ENCODE measurements at places on chromosomes 2 and 18.

- no peak for DNase-seq
Measured at GRCh38 chr2:32360416-32360815, 3.6 kb downstream of the BIRC6 start.

DNA sequence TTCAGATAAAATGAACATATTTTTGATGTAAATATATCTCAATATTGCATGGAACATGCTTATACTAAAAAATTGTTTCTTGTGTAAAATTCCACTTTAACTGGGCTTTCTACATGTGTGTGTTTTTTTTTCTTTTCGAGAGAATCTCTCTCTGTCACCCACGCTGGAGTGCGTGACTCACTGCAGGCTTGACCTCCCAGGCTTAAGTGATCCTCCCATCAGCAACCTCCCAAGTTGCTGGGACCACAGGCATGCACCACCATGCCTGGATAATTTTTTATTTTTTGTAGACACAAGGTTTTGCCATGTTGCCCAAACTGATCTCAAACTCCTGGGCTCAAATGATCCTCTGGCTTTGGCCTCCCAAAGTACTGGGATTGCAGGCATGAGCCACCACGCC lies 254.6 kb downstream of the LOXHD1 start:
- DNase-seq = peak; percentile 73

DNA sequence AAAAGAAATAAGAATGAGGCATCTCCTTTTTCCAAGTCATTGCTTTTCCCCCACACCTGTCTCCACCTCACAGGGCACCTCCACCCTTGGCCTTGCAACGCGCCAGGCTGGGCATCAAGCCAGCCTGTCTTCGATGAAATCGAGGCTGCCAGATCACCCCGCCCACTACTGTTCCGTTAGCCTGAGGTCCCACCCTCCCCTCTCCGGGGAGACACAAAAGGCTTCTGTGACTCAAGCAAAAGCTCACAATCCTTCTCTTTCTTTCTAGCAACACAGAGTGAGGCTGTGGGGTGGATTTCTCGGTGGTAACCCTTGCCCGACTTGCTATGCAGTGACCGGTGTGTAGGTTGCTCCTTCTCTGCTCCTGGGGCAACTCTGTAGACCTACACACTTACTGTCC lies 9.9 kb downstream of the TNP1 start:
- DNase-seq = no peak

- no peak for DNase-seq
Measured at GRCh38 chr2:113230531-113230930, 48.2 kb downstream of the PAX8 start.

DNA sequence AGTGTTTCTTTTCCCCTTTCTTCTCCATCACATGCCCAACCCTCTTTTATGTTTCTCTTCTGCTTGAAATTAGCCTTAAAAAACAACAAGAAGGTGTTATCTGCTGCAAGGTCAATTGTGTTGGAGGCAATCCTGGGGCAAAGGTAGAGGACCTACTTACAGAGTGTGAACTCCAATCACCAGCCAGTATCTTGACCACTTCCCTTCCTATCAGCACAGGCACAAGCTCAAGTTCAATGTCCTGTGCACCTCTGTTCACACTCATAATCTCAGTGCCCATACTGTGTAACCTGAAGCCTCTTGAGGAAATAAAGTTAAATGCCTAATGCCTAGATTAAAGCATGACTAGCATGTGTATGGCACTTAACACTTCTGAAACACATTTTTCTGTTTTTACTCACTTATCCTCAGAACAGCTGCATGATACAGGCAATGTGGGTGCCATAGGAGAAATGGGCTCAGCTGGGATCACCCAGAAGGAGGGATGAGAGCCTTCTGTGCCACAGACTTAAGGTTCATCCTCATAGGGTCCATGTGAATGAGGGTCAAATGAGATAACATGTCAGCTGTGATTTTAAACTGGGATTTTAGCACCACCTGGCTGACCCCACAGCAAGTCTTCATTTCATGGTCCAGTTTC lies 701.5 kb downstream of the BCL11A start:
- no peak for DNase-seq

GRCh38 chr2:202129841-202130240 lies 56.8 kb downstream of the KIAA2012 start:
- DNase-seq = no peak

DNA sequence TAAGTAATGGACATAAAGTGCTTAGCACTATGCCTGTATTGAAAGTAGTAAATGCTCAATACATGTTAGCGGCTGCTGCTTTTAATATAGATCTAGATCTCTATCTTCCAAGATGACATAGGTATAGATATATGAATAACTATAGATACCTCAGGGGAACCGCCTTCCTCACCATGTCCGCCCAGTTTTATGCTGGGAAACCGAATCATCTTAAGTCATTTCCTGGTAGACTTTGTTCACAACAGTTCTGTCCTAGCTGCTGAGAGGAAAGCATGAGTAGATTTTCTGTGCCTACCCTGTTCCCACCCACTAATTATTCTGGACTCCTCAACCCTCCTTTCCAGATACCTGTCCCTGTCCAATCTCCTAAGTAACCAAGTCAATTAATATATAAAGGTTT lies 21.6 kb upstream of the ITM2C start:
- DNase-seq = no peak

DNA sequence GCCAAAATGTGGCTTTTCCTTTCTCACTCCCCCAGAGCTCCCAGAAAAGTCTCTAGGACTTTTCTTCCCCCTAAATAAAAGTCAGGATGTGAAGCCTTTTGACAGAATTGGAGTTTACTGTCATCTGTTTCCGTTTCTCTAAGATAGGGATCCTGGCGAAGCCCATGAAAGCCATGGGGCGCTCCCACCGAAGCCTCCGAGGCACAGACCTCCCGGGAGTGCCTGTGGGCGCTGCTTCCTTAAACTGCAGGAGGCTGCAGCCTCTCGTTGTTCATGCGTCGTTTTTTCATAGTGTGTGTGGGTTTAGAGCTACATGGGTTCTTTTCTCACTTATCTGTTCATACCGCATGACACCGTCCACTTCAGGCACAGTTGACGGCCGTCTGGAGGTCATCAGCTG lies 56.8 kb downstream of the ASAP2 start:
- peak; percentile 39 for DNase-seq

GRCh38 chr2:162277381-162277780 lies 34.1 kb upstream of the FAP start:
- DNase-seq = no peak

DNA sequence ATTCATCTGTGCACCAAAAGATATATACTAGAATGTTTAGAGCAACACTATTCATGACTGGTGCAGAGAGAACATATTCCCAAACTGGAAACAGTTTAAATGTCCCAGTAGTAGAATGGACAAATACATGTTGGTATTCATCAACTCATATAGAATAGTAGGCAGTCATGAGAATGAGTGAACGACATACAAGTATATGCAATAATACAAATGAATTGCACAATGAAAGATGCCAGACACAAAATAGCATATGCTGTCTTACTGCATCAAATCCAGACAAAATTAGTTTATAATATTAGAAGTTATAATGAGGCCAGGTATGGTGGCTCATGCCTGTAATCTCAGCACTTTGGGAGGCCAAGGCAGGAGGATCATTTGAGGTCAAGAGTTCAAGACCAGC lies 8.3 kb upstream of the PRKAG3 start:
- no peak for DNase-seq

DNA sequence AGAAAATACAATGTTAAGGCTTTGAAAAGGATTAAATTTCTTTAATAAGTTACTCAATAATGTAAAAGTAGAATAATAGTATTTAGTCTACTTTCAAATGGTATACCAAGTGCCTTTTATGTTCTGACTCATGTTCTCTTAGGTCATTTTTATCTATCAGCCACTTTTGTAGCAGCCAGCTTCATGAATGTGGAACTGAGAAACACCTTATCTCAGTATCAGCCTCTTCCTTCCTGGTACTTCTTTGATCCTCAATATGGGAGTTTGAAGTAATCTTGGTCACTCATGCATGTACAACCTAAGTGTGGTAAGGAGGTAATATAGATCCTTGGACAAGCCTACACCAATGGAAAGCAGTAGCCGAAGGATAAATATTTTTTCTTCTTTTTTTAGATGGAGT lies 180.4 kb upstream of the NRXN1 start:
- DNase-seq = no peak

- DNase-seq = no peak
Measured at GRCh38 chr2:6750411-6751158, 115.1 kb downstream of the CMPK2 start.

DNA sequence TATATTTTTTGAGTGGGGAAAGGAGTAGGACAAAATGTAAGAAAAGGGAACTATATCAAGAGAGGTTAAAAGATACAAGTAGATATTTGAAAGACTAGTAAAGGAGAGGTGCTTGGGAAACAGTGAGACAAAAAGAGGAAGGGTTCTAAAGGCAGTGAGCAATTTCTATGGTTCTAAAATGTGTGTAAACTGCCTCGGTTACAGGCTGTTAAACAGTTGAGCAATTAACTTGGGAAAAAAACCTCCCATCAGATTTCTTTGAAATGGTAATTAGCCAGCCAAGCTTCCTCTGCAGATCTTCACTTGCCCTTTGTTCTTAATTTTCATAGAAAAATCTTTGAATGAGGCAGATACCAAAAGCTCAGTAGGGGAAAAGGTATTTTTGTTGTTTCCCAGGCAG lies 238.7 kb upstream of the KCNH7 start:
- no peak for DNase-seq

DNA sequence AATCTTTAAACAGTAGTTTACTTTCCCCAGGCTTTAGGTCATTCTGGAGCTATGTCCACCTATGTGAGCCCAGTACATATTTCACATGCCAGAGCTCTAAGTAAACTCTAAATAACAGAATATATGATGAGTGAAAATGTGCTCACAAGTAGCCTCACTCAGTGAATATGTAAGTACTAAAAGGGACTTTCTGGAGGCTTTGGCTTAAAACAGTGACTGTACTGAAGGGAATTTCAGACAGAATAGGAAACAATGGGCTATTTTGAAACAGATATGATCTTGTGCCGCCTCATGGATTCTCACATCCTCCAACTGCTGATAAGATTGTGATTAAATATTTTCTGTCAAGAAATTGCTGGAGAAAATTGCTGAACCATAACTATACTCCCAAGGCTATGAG lies 747.9 kb downstream of the SOCS6 start:
- no peak for DNase-seq

GRCh38 chr2:216345846-216346245 lies 26.4 kb downstream of the MARCHF4 start:
- peak; percentile 61 for DNase-seq

- no peak for DNase-seq
Measured at GRCh38 chr2:119660343-119660658, 18.7 kb upstream of the TMEM177 start.

DNA sequence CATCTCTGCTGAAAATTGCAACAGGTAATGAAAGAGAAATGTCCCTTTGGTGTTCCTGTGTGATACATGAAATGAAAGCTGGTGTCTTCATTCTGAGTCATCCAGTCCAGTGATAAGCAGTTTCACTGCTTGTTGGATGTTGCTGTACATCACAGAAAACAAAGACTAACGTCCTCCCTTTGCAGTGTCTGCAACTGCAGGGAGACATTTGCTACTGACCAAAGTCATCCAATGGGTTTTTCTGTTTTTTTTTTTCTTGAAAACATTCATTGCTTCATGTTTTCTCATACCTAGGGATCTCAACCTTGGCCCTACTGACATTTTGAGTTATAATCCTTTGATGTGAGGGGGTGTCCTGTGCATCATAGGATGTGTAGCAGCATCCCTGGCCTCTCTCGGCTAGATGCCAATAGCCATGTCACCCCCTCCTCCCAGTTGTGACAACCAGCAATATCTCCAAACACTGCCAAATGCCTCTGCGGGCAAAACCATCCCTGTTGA lies 63.6 kb upstream of the FZD5 start:
- DNase-seq = no peak

DNA sequence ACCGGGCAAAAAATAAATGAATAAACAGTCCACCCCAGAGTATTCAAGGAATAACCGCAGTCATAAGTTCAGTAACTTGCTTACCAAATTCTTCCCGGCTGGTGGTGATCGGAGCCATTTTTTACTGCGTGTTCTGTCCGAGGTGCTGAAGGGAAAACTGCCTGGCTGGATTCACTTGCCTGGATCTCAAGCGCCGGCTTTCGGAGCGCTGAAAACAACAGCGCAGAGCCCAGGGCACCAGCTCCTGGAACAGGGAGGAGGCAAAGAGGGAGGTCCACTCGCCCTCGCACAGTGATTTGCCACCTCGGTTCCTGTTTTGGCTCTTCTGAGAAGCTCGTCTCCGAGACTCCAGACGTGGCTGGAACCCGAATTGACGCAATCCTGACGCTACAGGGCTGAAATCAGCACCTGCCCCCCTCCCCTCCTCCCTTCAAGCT lies at the start of gene SYT4:
SYT4 (minus strand) TSS at position 327 of the 437 bp plus-strand sequence; CDS start at position 118, 209 bp downstream.
- peak; percentile 92 for DNase-seq

- DNase-seq = peak; percentile 50
Measured at GRCh38 chr2:3643371-3644245, 14.4 kb upstream of the ALLC start.

DNA sequence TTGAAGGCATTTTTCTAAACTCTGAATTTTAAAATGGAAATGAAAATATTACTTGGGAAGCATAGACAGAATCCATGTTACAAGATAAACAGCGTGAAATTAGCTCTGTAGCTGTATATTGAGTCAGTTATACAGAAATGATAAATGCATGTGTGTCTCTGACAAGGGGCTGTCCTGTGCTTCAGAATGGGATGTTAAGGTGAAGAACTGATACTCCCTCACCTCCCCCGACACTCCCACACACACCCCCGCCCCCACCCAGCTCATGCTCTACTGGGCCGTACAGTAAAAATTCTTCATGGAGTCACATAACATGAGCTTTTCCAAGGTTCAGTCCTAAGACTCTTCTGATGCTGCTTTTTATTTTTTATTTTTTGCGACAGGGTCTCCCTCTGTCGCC lies 869 bp upstream of the THUMPD2 start:
- DNase-seq = no peak

GRCh38 chr2:42926434-42927333 lies 134.3 kb upstream of the HAAO start:
- no peak for DNase-seq

- DNase-seq = no peak
Measured at GRCh38 chr2:27854229-27854862, 35.8 kb downstream of the RBKS start.

- DNase-seq = no peak
Measured at GRCh38 chr2:206784559-206785353, 19.4 kb downstream of the FASTKD2 start.

GRCh38 chr2:40041422-40042382 lies 262.6 kb upstream of the THUMPD2 start:
- DNase-seq = no peak

GRCh38 chr2:133651861-133652260 lies 83.6 kb upstream of the NCKAP5 start:
- no peak for DNase-seq

GRCh38 chr2:24342110-24342910 lies 18.0 kb downstream of the ITSN2 start:
- DNase-seq = no peak

- DNase-seq = no peak
Measured at GRCh38 chr2:54387059-54387991, 68.8 kb upstream of the SPTBN1 start.

DNA sequence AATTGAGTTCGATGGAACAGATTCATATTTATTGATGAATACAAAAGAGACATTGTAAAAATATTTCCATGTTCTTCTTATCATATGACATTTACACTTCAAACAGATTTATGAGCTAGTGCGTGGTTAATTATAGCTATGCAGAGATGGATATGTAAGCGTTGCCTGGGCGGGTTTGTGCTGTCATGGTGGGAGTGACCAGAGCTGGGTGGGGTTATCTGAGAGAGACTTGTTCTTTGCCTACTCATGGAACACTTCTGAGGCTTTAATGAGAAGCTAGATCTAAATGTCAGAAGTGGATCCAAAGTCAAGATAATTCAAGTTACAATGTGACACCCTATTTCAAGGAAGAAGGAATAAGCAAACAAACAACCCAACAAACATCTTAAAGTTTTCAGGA lies 162.3 kb upstream of the ZEB2 start:
- no peak for DNase-seq

Measured in islet precursor cell (in vitro differentiated cells).